Calu3 (cell line): ENCODE measurements at places on chromosomes 6 and 20. TPM values are rescaled to one million over a fixed set of nuclear protein-coding genes. Genes with fewer than 3 reads are reported as not detected.

- peaks cover 59% of the 10 kb centered on the region for H3K4me1 ChIP-seq
- DNase-seq, result no peak
- H3K4me3 ChIP-seq, result peak overlapping the region; percentile 77
- peak overlapping the region; percentile 56 for H3K27ac ChIP-seq
Observed at GRCh38 chr20:62063315-62063980, 2.2 kb downstream of the TAF4 start.

The BPI gene
- total RNA-seq, result not detected in 2 replicates

GRCh38 chr6:98335594-98335993 is 498.8 kb upstream of the POU3F2 start:
- no peaks in the 10 kb centered on the region for H3K4me1 ChIP-seq
- no peak for DNase-seq
- no peaks in the 10 kb centered on the region for H3K27me3 ChIP-seq
- H3K36me3 ChIP-seq, result no peaks in the 10 kb centered on the region
- H3K27ac ChIP-seq, result no peak overlapping the region
- H3K4me3 ChIP-seq, result no peak overlapping the region

DNA sequence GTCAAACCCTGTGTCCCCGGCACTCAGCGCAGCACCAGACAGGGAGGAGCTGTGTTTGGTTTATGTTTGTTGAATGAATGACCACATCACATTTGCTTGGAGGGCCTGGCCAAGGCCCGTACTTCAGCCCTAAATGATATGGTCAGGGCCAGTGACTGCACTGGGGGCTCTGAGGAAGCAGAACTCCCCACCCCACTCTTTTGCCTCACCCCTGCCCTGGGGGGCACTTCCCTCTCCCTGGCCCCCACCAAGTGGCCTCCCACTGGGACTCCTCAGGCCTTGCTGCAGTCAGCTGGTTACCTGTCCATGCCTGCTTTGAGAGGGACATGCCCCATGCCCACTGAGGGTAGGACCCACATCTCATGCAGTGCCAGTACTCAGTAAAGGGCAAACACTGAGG is 2.9 kb downstream of the ADISSP start:
- no peak overlapping the region for H3K4me3 ChIP-seq
- DNase-seq, result no peak
- peaks cover 33% of the 10 kb centered on the region for H3K36me3 ChIP-seq
- H3K4me1 ChIP-seq, result no peaks in the 10 kb centered on the region
- H3K27ac ChIP-seq, result no peak overlapping the region

DNA sequence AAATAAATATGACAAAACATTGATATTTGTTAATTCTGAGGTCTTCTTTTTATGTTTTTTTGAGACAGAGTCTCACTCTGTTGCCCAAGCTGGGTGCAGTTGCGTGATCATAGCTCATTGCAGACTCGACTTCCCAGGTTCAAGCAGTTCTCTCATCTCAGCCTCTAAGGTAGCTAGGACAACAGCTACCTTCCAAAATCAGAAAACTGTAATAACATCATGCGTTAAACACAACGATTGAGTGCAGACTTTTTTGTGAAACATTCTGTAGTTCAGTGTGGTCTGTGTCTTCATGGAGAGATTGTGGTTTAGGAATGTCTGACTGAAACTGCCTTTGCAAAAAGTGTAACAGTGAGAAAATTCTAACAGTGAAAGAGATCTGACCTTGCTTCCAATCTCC is 16.1 kb upstream of the DOK5 start:
- H3K27me3 ChIP-seq, result no peaks in the 10 kb centered on the region
- DNase-seq, result no peak
- no peaks in the 10 kb centered on the region for H3K4me1 ChIP-seq
- no peak overlapping the region for H3K4me3 ChIP-seq
- H3K36me3 ChIP-seq, result no peaks in the 10 kb centered on the region
- no peak overlapping the region for H3K27ac ChIP-seq

- no peaks in the 10 kb centered on the region for H3K27me3 ChIP-seq
- peak overlapping the region; percentile 85 for H3K27ac ChIP-seq
- peaks cover 58% of the 10 kb centered on the region for H3K36me3 ChIP-seq
- peaks cover 41% of the 10 kb centered on the region for H3K4me1 ChIP-seq
- H3K4me3 ChIP-seq, result peak overlapping the region; percentile 77
Observed at GRCh38 chr6:32967151-32968091, 973 bp upstream of the BRD2 start.

The STMND1 gene
- 0.68 and 0.73 TPM in 2 replicates for total RNA-seq

- H3K27ac ChIP-seq, result no peak overlapping the region
- no peaks in the 10 kb centered on the region for H3K4me1 ChIP-seq
- no peaks in the 10 kb centered on the region for H3K27me3 ChIP-seq
- DNase-seq, result no peak
Observed at GRCh38 chr20:49845060-49845459, 32.4 kb downstream of the SLC9A8 start.

The HMGCLL1 gene
- not detected in 2 replicates for total RNA-seq

- DNase-seq, result no peak
- H3K36me3 ChIP-seq, result peaks cover 5% of the 10 kb centered on the region
- peaks cover 10% of the 10 kb centered on the region for H3K4me1 ChIP-seq
- H3K4me3 ChIP-seq, result no peak overlapping the region
Observed at GRCh38 chr6:3139090-3139903, 18.0 kb downstream of the TUBB2A start.

DNA sequence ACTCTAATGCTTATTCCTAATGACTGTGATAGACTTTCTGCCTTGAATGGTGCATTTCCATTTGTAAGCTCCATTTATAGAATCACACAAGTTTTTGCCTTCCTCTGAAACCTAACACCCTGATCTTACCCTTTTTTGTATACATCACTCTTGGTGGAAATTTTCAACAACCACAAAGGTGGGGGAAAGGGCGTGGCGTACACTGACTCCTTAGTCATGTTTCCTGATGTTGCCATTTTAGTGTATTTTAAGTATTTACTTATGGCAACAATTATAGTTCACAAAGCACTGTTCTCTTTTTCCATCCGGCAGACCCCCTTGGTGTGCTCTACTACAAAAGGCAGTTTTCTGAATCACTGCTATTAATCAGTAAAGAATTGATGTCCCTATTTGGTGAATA is 92.0 kb downstream of the ATXN1 start:
- no peaks in the 10 kb centered on the region for H3K27me3 ChIP-seq
- H3K4me3 ChIP-seq, result no peak overlapping the region
- peak overlapping the region; percentile 43 for H3K27ac ChIP-seq
- H3K4me1 ChIP-seq, result peaks cover 20% of the 10 kb centered on the region
- peak; percentile 36 for DNase-seq
- H3K36me3 ChIP-seq, result no peaks in the 10 kb centered on the region

DNA sequence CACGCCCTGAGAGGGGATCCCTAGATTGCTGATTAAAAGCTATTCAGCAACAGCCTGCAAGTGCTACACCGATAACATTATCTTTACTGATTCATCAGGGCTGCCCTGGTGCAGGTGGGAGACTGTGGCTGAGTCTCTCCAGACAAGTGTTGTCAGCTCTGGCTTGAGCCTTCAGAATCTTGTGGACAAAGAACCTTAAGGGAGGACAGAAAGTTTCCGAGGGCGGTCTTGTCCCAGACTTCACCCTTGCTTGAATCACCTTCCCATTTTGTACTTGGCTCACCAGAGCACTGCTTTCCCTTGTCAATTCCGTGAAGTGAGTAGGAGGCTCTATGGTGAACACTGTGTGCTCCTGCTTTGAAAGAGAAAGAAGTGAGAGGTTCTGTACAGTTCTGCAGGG is 88.6 kb upstream of the PCSK2 start:
- H3K4me3 ChIP-seq, result no peak overlapping the region
- no peaks in the 10 kb centered on the region for H3K27me3 ChIP-seq
- H3K4me1 ChIP-seq, result no peaks in the 10 kb centered on the region
- no peak for DNase-seq
- no peaks in the 10 kb centered on the region for H3K36me3 ChIP-seq

DNA sequence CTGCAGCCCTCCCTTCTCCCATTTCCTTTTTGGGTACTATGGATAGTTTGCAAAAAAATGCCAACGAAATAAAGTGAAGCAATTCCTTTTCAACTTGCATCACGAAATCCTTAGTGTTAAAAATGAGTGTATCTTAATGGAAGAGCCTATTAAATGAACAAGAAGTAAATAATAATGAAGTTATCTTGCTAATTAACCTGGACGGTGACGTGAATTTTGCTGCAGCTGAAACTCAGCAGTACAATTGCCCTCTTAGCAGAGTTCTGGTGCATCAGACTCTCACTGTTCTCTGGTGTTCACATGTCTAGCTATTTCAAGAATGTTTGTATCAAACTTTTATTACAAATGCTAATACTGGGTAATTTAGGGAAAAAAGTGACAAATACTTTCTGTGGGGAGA is 119.7 kb upstream of the HDAC2 start:
- H3K27me3 ChIP-seq, result no peaks in the 10 kb centered on the region
- no peak overlapping the region for H3K4me3 ChIP-seq
- no peaks in the 10 kb centered on the region for H3K36me3 ChIP-seq
- no peak for DNase-seq
- H3K27ac ChIP-seq, result no peak overlapping the region
- H3K4me1 ChIP-seq, result no peaks in the 10 kb centered on the region

DNA sequence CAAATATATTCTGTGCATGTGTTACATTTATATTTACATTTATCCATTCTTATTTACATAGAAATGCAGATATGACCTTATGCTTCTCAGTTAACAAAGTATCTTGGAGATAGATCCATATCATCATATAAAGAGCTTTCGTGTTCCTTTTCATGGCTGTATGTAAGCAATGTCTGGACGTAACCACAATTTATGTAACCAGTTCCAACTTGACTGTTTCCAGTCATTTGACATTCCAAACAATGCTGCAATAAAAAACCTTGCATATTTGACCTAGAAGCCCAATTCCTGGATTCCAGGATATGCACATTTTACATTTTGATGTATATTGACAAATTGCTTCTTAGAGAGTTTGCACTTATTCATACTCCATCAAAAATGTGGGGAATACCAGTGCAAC is 113.7 kb upstream of the F13A1 start:
- no peak overlapping the region for H3K27ac ChIP-seq
- H3K27me3 ChIP-seq, result no peaks in the 10 kb centered on the region
- H3K4me3 ChIP-seq, result no peak overlapping the region
- no peak for DNase-seq
- no peaks in the 10 kb centered on the region for H3K36me3 ChIP-seq
- H3K4me1 ChIP-seq, result no peaks in the 10 kb centered on the region

DNA sequence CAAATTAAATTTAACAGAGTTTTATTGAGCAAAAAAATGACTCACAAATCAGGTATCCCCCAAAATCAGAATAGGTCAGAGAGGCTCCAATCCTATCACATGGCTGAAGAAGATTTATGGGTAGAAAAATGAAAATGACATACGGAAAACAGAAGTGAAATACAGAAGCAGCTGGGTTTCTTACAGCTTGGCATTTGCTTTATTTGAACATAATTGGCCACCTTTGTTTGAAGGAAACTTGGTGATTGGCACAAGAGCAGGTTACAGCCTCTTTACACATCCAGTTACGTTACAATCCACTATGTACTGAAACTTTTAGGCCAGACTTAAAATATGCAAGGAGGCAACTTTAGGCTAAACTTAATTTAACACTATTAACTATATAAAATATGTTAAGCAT is 11.7 kb upstream of the TREM2 start:
- peaks cover 63% of the 10 kb centered on the region for H3K27me3 ChIP-seq
- DNase-seq, result no peak
- H3K36me3 ChIP-seq, result no peaks in the 10 kb centered on the region
- H3K4me1 ChIP-seq, result no peaks in the 10 kb centered on the region
- H3K4me3 ChIP-seq, result no peak overlapping the region

DNA sequence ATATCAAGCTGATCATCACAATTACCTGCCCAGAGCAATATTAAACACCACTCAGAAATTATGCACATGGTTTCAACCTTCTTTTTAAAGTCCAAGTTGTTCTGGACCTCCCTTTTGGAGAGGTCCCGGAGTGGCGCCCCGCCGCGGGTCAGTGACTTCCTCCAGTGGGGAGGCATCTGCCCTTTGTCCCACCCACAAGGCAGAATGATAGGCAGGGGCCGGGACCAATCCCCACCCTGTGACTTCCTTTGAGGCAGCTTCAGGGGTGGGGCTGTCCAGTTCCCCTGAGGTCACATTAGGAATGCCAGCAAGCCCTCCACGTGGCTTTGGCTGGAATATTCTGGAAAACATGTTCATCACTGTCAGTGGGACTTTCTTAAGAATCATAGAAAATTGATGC is 207.0 kb downstream of the ANKRD60 start:
- no peak overlapping the region for H3K4me3 ChIP-seq
- DNase-seq, result no peak
- H3K27me3 ChIP-seq, result no peaks in the 10 kb centered on the region
- peak overlapping the region; percentile 94 for H3K27ac ChIP-seq
- peaks cover 52% of the 10 kb centered on the region for H3K4me1 ChIP-seq

- H3K27ac ChIP-seq, result no peak overlapping the region
- no peak for DNase-seq
- H3K27me3 ChIP-seq, result no peaks in the 10 kb centered on the region
- H3K4me1 ChIP-seq, result peaks cover 9% of the 10 kb centered on the region
Observed at GRCh38 chr6:24429146-24429545, 26.4 kb downstream of the MRS2 start.

DNA sequence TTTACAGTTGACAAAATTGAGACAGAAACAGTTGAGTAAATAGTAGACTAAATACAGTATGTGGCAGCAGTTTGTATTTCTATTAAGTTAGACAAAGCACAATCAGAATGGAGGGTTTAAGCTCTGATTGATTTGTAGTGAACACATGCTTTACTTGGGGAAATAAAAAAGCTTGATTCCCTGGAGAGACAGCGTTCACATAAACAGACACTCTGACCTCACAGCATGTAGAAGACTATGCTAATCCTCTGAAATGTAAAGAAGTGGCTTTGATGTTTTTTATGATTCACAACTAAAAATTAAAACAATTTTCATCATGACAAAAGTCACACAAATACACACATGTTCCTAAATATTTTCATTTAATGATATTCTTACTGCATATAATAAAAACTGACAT is 126.9 kb upstream of the FAM83B start:
- no peaks in the 10 kb centered on the region for H3K27me3 ChIP-seq
- H3K4me3 ChIP-seq, result peak overlapping the region; percentile 63
- no peak for DNase-seq
- H3K36me3 ChIP-seq, result peaks cover 5% of the 10 kb centered on the region

The CHD6 gene
- 94.5 and 98.5 TPM in 2 replicates for total RNA-seq

DNA sequence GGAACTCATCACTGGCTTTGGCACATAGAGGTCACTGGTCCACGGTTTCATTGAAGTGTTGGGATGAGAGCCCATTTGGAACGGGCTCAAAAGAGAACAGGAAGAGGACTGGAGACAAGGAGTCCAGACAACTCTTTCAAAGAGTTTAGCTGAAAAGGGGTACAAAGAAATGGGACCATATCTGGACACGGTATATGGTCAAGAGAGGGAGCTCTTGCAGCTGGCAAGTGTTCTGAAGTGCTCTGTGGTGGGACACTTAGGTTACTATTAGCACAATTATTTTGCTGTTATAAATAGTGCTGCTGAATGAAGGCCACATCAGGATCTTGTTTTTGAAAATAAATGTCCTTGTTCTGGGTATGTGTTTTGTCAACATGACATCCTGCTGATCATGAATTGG is 4.6 kb downstream of the SGK2 start:
- peaks cover 32% of the 10 kb centered on the region for H3K4me1 ChIP-seq
- no peak for DNase-seq
- H3K4me3 ChIP-seq, result no peak overlapping the region
- H3K36me3 ChIP-seq, result peaks cover 12% of the 10 kb centered on the region

- no peak for DNase-seq
- H3K4me1 ChIP-seq, result peaks cover 7% of the 10 kb centered on the region
- no peaks in the 10 kb centered on the region for H3K36me3 ChIP-seq
- no peak overlapping the region for H3K4me3 ChIP-seq
- no peak overlapping the region for H3K27ac ChIP-seq
Observed at GRCh38 chr20:62721511-62722370, 13.1 kb downstream of the NTSR1 start.

The THBS2 gene
- not detected in 2 replicates for total RNA-seq

The C6orf141 gene
- total RNA-seq, result 60.9 and 74.2 TPM in 2 replicates

The SKIC2 gene
- 182 and 201 TPM in 2 replicates for total RNA-seq
